Hepatic stellate cell (primary cell): ENCODE measurements at places on chromosomes 3 and 15.
A peak's percentile ranks its signal among the peaks of the same experiment; 100 is the strongest.

DNA sequence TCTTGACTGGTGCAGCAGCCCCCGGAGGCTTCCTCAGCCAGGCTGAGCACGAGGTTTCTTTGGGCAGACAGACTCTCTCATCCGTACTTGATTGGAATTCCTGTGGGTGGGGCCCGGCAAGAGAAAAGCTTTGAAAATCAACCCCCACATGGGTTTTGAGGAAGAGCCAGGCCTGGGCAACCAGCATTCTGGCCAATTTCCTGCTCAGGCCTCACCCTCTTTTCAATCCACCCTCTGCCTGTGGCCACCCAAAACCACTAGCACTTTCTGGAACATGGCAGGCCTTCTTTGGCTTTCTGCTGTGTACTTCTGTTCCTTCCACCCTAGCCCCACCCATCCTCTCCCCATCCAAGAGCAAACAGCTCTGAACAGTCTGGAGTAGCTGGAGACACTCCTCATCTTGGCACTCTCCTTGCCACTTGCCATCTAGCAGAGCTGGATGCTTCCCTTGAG lies 5.9 kb downstream of the MYO5C start:
- no peak for DNase-seq

- DNase-seq: no peak
These were observed 5.6 kb downstream of the RRP9 start for GRCh38 chr3:51935886-51936755.

- DNase-seq: no peak
These were observed 71.5 kb downstream of the ZMAT3 start for GRCh38 chr3:179000144-179000543.

- no peak for DNase-seq
These were observed 21.1 kb upstream of the SKOR1 start for GRCh38 chr15:67803996-67804843.

DNA sequence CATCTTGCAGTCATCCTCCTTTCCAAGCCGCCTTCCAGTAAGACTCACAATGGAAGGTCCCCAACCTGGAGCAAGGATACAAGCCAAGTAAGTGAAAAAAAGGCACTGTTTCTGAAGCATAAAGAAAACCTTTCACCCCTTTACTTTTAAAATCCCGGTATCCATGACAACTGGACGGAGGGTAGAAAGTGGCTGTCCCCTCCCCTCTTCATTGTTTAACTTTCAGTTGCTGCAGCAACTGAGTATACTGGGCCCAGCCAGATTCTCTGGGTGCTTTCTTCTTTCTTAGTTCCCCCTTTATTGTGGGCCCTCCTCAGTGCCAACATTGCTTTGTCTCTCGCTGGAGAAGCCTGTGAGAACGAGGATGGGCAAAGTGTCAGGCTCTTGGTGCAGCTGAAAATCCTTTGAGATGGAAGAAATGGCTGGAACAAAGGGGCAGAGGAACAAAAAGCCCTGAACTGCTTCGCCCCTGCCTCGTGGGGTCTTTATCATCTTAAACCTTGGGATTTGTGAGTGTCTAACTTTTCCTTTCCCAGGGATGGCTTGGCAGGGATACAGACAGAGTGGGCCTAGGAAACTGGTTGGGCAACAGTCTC lies 224.0 kb upstream of the RGMA start:
- no peak for DNase-seq

DNA sequence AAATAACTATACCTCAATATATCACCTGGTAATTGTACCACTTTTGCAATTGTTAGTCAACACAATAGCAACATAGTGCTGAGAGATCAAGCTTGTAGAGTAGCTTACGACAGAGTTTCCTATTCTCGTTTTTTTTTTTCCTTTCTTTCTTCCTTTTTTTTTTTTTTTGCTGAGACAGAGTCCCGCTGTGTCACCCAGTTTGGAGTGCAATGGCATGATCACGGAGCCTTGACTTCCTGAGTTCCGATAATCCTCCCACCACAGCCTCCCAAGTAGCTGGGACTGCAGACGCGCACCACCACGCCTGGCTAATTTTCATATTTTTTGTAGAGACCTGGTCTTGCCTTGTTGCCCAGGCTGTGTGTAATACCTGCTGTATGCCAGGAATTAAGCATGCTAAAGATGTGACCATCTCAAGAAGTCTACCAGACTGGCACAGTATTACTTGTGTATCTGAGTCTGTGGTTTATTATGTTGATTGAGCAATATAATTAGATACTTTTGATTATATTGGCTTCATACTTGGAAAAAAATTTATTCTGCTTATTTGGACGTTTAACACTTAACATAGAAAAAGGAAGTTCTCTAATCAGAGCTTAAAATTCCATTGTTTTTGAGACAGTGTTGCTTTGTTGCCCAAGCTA lies 3.0 kb downstream of the SELENOT start:
- no peak for DNase-seq

DNA sequence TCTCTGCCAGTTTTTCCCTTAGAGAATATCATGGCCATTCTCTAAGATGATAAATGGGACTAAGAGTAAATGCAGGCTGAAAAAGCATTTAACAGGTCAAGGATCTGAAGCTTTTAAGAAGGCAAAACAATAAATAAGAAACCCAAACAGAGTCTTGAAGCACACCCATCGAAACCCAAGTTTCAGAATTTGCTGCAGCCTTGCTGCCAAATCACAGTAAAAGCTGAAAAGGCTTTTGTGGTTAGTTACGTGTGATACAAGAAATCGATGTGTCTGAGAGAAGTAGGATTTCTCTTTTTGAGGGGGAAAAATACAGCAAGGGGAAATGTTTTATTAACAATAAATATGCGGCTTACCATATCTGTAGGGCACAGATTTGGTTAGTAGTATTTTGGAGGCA lies 92.0 kb downstream of the IGF1R start:
- no peak for DNase-seq

DNA sequence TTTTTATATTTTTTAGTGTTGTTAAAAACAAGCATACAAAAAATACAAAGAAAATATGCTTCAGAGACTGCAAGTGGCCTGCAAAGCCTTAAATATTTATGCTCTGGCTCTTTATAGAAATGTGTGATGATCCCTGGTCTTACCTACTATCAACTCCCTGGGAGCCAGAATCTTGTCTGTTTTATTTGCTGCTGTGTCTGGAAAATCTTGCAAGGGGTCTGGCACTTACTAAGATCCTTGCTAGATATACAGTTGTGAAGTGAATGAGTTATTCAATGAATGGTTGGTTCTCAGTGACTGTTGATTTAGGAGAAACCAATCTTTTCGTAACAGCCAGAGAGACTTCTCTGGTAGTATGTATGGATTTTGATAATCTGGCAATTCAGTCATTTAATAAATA lies 521.0 kb upstream of the CFAP20DC start:
- DNase-seq: no peak

DNA sequence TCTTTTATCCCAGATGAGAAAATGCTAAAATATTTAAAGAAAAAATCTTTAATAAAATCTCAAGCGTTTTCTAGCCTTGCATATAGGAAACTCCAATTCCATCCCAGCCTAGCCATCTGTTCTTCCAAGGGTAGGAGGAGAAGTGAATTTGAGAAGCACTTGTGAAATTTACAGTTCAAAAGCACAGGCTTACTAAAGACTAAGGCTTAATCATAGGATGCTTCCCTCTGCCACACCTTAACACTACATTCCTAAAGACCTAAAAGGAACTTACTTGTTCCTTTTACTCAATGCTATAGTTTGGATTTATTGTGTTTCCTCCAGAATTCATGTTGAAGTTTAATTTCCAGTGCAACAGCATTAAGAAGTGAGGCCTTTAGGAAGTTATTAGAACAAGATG lies 764.8 kb upstream of the CADM2 start:
- DNase-seq: no peak

DNA sequence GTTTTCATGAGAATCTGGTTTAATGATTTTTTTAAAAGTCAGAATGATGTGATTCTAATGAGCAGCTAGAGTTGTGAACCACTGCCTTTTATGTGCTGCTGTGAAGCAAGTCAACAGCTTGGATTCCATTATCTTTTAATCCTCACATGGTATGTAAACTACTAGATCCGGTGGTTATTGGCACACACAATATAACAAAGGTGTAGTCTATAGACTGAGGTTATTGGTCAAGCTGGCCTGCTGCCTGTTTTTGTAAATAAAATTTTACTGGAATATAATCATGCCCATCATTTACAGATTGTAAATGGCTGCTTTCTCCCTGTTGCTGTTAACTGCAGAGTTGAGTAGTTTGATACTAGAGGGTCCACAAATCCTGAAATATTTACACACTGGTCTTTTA lies 103.1 kb downstream of the OTOL1 start:
- DNase-seq: no peak

DNA sequence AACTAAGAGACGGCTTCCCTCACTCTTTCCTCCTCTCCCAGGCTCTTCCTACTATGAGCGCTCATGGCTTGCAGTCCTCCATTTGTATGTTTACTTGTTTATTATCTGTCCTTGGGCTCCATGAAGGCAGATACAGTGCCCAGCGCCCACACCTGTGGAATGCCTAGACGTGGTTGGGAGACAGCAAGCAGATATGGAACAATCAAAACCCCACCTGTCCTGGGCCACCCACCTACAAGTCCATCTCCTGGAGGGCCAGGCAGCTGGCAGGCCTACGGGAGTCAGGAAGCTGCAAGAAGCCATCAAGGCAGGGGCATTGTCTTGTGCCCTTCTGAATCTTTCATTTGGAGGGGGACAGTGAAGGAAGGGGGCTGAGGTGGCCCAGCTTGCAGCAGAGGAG lies 104.7 kb downstream of the IQSEC1 start:
- no peak for DNase-seq

DNA sequence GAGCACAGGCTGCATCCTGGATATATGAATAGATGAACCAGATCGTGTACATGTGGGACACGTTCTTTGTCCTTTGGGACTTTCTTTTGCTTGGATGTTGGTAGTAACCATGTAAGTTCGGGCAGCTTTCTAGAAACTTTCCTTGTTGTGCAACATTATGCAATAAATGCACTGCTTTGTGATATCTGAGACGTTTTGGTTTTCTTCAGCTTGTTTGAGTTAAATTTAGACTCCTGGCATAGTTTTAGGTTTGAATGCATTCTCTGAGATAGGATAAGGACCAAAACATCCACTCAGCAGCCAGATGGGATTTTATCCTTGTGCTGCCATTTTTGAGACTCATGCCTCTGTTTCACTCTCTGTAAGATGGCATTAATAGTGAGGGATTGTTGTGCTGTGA lies 158.9 kb downstream of the IGF1R start:
- DNase-seq: peak; percentile 34

- DNase-seq: no peak
These were observed 144.3 kb upstream of the MRPS22 start for GRCh38 chr3:139199421-139200010.

GRCh38 chr3:152964911-152965609 lies 130.1 kb downstream of the P2RY1 start:
- no peak for DNase-seq

- DNase-seq: no peak
These were observed 192.8 kb upstream of the LINGO1 start for GRCh38 chr15:77825546-77825945.

GRCh38 chr15:95558131-95558530 lies 772.4 kb upstream of the NR2F2 start:
- no peak for DNase-seq

- DNase-seq: no peak
These were observed 459.4 kb upstream of the PROK2 start for GRCh38 chr3:72244396-72244795.

DNA sequence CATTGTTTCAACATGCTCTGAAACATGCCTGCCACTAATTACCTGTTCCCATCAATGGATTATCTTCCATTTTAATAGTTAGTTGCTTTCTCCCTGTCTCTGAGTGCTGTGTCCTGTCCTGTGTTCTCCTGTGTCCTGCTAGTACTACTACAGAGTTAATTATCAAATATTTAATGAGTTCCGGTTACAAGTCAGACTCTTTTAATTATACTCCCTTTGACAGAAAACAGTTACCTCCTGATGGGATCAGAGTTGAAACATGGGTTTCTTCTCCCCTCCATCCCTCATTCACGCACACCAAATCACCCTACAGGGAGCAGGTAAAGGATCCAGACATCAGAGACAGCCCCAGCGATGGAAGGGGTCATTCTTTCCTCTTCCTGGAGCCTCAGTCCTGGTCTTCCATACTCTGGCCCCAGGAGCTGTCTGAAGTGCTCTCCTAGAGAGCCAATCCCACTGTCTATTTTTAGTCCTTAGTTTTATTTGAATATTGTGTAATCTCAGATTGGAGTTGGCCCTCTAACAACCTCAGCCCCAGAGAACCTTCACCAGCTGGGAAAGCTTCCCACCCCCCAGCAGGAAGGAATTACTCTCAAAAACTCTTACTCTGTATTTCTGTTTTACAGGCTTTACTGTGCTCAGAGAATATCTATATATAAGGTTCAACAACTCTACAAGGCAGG lies 137.0 kb upstream of the C2CD4B start:
- DNase-seq: no peak

GRCh38 chr3:55180936-55181535 lies 253.2 kb upstream of the LRTM1 start:
- DNase-seq: no peak
